Epithelial cell of proximal tubule (primary cell): ENCODE measurements at places on chromosomes 5 and 9.

DNA sequence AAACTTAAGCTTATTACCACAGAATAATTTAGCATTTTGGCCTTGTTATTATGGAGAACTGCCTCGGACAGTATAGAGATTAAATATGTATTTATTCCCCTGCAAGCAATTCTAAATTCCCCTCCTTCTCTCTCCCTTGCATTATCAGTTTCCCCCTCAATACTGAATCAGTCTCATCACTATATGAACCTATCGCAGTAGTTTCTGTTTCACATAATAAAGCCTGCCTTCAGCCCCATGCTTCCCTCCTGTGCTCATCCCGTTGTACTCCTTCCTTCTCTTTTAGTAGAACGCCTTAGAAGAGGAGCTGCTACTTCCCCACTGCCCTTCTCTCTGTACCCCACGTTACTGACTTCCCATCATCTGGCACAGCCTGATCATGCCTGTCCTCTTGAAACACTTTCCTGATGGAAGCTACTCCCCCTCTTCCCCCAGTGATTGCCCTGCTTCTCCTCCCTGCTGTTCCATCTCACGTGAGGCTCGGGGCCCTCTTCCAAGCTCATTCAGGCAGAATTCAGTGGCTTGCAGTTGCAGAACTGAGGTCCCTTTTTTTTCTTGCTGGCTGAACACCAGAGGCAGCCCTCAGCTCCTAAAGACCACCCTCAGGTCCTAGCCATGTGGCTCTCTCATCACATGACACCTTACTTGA lies 93.4 kb downstream of the PPIC start:
- no peak for DNase-seq

GRCh38 chr5:55226027-55226933 lies 835 bp downstream of the MCIDAS start:
- no peak for DNase-seq

- no peak for DNase-seq
Measured at GRCh38 chr5:116451066-116451465, 123.6 kb downstream of the SEMA6A start.

GRCh38 chr5:32642276-32643002 lies 57.1 kb downstream of the SUB1 start:
- DNase-seq = no peak

DNA sequence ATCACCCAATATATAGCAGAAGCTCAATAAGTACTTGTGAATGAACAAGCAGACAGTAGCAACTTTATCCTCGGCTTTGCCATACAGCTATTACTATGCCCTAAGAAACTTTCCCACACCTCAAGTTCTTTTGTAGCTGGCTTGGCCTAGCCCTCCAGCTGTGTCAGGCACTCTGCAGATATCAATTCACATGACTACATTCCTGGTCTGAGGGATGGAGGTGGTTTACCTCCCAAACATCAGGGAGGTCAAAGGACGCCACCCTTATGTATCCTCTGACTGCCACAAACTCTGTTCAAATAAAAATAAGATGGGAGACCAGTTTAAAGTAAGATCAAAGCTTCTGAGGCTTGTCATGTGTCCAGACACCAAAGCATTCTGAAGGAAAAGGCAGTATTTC lies 416.3 kb downstream of the PIK3R1 start:
- no peak for DNase-seq

- no peak for DNase-seq
Measured at GRCh38 chr5:37938076-37938852, 98.4 kb upstream of the GDNF start.

DNA sequence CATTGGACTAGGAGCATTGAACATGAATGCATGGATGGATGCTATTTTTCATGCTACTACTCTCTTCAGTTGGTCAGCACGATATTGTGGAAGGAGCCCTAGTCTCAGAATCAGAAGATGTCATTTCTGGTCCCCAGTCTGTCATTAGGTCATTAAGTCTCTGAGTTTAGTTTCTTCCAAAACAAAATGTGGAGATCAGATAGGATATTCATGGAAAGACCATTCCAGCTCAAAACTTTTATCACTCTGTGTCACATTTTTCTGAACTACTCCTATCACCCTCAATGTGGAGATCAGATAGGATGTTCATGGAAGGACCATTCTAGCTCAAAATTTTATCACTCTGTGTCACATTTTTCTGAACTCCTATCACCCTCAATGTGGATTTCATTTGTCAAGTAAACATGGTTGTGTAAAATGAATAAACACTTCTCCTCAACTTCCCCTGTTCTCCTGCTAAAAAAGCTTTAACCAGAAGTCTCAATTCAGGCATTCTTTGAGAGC lies 296.8 kb downstream of the MRPS30 start:
- DNase-seq = no peak

DNA sequence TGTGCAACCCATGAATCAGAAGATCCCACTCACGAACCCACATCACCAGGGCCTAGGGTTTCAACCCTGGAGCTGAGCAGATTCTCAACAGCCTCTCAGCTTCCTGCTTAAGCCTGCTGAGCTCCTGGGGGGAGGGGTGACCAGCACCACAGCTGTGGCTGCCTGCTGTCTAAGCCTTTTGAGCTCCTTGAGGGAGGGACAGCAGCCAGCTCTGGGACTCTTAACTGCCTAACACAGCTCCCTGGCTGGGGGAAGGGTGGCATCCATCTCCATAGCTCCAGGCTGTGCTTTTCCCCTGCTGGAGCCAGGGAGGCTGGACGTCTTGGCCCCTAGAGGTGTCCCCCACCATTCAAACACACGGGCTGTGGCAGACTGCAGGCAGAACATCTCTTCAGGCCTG lies 250.3 kb downstream of the DMAC1 start:
- DNase-seq = no peak

DNA sequence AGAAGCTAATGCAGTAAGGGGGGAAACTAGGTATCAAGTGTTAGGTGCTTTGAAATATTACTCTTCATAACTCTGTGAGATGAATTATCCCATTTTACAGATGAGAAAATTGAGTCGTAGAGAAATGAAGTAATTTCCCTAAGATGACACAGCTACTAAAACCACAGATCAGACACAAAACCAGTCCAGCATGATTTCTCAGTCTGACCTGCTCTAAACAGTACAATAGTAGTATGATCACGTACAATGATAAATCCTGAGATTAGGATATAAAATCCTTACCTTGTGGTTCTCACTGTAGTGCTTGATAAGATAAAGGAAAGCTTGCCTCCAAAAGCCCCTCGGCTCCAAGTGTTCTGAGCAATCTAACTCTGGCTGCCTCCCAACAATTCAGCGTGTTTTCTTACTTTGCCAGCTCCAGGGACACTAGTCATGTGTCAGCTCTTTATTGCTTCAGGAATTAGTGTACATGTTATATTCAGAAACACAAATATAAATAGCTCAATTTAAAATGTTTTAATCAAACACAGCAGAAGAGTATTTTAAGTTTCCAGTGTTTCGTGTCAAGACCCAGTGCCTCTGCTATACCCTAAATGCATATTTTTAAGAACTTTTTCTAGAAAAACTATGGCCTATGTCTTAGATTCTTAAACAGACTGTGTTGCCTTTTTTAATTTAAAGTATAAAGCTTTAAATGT lies 243.6 kb downstream of the DENND1A start:
- no peak for DNase-seq

DNA sequence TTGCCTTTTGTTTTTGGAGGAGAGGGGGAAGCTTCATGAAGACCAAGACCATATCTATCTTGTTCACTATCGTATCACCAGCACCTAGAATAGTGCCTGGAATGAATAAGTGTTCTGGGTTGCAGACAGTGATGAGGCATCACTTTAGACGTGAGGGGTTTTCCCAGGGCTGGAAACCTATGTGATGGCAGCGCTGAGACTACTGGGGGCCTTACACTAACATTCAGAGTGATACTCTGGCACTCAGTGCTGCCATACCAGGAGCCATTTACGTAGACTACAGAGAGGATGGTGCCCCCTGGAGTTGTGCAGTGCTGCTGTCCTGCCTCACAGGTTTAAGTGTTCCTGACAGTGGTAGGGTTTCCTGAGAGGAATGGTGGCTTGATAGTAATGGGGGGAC lies 6.9 kb downstream of the CCL19 start:
- no peak for DNase-seq

DNA sequence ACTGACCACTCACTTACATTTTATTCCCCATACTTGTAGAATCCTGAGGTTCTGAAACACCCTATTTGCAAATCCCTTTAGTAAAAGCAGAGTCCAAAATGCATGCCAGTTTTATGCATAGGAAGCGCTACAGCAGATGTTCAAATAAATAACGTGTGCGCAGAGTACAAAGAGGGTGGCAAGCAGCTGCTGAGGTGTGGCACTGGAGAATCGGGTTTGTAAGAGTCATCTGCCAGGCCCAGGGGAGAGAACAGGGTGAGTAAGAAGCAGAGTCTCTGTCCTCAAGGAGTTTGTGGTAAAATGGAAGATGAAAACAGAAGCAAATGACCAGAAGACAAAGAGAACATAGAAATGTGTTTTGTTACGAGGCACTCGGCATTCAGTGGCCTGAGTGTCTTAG lies 288.8 kb downstream of the GLIS3 start:
- no peak for DNase-seq
